ENCODE measurements at places on chromosomes 16 and 17.

- no peak for DNase-seq
Measured at GRCh38 chr17:28718333-28719020, 809 bp upstream of the RAB34 start.

DNA sequence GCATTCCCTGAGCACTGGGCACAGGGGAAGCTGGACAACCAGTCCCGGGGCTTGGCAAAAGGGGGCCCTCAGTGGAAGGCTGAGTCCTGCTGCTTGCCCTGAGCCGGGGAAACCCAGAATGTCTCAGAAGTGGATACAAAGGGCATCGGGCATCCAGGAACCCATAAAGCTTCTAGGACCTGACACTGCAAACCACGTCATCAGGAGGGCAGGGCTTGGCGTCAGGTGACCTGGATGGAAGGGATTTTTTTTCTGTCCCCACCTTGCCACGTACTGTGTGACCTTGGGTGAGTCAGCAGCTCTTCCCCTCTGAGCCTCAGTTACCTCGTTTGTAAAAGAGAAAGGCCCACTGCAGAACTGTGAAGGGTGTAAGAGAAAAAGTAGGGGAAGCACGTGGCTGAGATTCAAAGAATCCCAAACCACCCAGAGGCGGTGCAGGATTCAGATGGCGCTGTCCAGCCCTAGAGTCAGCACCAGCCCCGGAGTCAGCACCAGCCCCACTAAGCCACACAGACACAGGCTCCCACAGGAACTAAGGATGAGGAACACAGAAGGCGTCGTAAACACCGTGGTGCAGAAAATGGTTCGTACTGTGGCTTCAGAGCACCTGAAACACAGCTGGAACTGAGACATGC is 53.7 kb downstream of the C16orf95 start:
- DNase-seq, result no peak

DNA sequence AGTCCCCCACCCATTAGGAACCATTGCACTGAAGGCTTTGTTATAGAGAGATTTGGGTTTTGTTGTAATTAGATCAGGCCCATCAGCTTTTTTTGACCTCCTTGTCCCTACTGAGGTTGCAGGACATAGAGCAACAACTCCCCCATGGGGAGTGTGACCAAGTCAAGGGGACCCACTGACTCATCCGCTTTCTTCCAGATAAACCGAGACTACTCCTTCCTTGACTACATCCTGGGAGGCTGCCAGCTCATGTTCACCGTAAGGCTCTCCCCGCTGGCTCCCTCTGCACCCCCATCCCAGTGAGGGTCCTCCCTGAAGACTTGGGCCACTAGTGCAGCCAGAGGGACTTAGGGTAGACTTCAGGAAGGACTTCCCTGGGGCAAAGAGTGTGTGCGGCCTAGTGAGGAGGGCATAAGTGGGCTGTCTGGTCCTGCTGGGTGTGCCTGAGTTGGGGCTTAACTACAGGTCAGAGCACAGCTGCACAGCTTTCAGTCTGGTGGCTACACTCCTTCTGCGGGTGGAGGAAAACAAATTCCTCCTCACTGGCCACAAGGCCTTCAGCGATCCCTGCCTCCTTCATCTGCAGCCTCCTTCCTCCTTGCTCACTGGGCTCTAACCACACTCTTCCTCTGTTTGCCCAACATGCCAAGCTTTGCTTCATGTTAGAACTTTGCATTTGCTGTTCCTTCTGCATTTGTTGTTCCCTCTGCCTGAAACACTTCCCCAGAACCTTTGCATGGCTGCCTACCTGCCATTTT is 31.0 kb downstream of the CPNE2 start:
- DNase-seq, result no peak

GRCh38 chr17:2683912-2684311 is 27.7 kb downstream of the CLUH start:
- no peak for DNase-seq

- no peak for DNase-seq
Measured at GRCh38 chr17:31584438-31585279, 193.2 kb downstream of the RAB11FIP4 start.

GRCh38 chr16:85536411-85537330 is 76.5 kb upstream of the GSE1 start:
- DNase-seq, result no peak

GRCh38 chr17:78986649-78987328 is 7.1 kb upstream of the LGALS3BP start:
- no peak for DNase-seq

DNA sequence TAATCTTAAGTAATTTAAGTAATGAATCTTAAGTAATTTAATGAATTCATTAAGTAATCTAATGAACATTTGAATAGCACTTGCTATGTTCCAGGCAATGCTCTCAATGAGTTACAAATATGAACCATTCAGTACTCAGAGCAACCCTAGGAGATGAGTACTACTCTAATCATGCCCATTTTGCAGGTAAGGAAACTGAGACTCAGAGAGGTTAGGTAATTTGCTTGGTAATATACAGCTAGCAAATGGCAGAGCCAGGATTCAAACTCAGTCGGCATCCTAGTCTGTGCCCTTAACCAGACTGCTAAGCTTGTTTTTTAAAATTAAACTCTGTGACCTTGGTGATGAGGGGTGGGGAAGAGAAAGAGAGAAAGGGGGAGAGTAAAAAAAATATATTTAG is 25.6 kb downstream of the ACSM1 start:
- no peak for DNase-seq

- DNase-seq, result no peak
Measured at GRCh38 chr16:1596516-1596915, 15.4 kb downstream of the IFT140 start.

- peak; percentile 81 for DNase-seq
Measured at GRCh38 chr17:73952480-73953205, 250.8 kb upstream of the RPL38 start.

- DNase-seq, result no peak
Measured at GRCh38 chr16:66026211-66026610, 340.3 kb upstream of the CDH5 start.

DNA sequence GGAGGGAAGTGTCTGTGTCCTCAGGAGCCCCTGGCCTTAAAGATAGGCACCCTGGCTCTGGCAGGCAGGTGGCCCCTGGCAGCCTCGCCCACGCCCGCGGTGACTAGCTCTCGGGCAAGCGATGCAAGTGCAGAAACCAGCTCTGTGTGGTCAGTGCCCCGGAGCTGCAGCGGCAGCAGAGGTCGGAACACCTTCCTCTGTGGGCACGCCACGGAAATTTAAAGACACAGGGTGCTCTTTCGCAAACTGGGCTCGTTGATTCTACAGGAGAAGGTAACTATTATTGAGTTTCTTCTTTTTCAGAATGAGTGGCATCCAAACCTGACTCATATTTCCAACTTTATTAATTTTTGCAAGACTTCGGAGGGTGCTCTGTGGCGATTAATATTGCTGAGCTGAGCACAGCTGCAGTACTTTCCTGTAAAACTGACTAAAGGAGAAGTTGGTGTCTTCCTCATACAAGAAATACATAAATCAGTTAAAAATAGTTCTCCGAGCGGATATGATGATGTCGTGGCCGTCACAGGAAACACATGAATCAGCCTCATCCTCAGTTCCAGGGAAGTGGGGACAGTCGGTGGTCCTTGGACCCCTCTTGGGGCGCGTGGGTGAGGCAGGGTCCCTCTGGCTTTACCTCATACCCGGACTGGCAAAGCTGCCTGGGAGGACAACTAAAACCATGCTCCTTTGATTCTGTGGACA is 120.2 kb downstream of the METRNL start:
- no peak for DNase-seq

- DNase-seq, result no peak
Measured at GRCh38 chr17:7046127-7046724, 2.3 kb upstream of the SLC16A11 start.

DNA sequence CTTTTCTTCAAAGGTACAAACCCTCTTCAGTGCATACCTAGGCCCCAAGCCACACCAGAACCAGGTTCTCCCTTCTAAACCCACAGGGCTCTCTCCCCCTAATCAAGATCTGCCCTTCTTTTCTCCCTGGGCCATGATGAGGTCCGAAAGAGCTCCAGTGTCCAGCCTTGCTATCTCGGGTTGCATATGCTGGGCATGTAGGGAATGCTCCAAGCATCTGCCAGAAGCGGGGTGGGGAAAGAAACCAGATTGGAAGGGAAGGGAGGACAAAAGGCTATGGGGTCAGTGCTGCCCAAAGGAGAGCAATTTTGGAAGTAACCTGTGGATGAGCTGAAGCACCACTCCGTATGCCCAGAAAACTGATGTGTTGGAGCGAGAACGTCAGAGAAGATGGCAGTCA is 2.3 kb downstream of the CTDNEP1 start:
- no peak for DNase-seq

DNA sequence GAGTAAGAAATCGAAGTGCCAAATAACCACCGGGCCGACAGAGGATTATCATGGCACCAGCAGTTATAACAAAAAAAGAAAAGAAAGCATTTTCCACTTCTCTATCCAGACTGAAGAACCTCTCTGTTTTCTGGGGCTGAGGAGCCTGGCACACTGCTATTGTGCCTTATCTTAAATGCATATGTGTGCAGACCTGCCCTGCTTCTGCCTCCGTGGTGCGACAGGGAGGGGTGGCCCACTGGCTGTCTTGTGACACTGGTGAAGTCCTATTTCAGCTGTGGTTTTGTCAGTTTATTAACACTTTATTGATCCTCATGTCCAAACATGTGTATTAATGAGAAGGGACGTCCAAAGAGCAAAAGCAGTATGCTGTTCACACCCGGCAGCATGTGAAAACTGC is 55.4 kb downstream of the CDK5R1 start:
- DNase-seq, result peak; percentile 5

DNA sequence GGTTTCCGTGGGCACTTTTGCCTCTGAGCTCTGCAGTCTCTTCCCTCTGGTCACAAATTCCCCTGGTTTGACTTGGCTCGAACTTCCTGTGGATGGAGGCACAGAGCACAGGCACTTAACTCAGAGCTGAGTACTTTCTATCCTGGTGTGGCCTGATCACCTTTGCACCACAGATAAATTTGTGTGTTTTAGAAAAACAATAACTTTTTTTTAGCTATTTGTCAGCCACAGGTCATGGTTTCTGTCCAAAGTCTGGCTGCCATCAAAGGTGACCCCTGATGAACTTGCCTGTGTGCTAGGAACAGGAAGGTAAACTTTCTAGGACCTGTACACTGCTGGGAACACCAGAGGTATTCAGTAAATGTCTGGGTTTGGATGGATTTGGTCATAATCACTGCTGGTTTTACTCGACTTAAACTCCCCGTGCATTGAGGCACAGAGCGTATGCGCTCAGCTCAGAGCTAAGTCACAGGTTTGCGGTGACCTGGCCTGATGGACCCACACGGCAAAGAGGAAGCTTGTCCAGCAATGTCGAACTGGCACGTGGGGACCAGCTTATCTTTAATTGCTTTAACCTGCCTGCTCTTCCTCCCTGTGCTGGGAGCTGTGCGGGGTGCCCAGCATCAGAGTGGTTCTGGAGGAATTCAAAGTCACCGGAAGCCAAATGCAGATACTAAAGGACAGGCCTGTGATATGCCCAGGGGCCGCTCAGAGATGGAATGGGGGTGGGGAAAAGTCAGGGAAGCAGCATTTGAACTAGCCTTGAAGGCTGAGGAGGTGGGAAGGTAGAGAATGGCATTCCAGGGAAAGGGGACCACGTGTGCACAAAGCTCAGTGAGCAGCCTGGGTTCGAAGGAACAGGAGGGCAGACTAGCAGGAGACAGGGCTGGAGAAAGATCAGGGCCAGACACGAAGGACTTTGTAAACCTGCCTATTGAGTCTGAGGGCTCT is 12.9 kb downstream of the SLC13A5 start:
- no peak for DNase-seq

- no peak for DNase-seq
Measured at GRCh38 chr17:72618001-72618509, 474.4 kb downstream of the SLC39A11 start.

DNA sequence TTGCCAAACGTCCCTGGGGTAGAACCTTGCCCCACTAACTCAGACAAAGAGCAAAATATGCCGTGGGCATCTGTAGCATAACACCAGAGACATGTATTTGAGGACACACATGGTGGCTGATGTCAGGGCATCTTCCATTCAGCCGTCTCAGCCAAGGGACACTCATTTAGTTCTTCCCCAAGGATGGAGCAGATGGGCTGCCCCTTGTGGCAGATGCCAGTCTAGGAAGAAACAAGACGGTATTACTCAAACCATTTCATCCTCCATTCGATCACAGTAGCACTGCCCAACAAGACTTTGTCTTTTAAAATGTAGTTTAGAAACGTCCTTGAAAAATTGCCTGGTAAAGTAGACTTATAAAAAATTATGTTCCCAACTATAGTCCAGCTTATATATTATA is 937.6 kb upstream of the EEF2KMT start:
- no peak for DNase-seq

DNA sequence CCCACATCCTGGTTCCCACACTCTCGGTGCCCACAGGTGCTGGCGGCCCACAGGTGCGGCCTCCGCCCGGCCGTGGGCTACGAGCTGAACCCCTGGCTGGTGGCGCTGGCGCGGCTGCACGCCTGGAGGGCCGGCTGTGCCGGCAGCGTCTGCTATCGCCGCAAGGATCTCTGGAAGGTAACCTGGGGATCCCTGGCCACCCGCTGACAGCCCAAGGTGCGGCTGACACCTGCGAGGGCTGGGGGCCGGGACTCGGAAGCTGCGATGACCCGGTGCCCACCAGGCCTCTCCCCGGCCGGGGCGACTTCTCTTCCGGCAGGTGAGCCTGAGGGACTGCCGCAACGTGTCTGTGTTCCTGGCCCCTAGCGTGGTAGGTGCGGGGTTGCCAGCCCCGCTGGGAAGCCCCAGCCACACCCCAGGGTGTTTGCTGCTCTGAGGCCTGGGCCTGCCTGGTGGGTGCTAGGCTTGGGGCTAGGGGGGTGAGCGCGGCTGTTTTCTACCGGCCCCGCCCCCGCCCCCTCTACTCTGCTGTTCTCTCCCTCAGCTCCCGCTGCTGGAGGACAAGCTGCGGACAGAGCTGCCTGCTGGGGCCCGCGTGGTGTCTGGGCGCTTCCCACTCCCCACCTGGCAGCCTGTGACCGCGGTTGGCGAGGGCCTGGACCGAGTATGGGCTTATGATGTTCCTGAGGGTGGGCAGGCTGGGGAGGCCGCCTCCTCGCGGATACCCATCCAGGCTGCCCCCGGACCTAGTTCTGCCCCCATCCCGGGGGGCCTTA is 1.0 kb downstream of the ANTKMT start:
- DNase-seq, result no peak

DNA sequence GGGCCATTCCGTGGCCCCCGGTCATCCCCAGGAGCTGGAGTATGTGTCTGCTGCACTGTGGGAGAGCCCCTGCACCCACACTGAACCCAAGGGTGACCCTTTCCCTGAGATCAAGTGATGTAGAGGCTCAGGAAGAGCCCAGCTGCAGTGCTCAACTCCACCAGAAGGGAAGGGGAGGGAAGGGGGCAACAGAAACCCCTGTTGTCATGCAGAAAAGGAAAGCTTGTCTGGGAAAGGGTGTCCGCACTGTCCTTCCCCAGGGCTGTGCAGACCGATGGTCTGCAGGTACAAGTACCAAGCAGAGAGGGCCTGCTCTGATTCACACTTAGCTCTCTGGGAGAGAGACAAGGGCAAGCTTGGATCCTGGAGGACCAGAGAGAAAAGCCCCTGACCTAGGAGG is 45.7 kb upstream of the TOB1 start:
- DNase-seq, result no peak

GRCh38 chr16:19135896-19136438 is 22.2 kb downstream of the ITPRIPL2 start:
- no peak for DNase-seq
